ENCODE measurements at places on chromosomes 13 and 19.

DNA sequence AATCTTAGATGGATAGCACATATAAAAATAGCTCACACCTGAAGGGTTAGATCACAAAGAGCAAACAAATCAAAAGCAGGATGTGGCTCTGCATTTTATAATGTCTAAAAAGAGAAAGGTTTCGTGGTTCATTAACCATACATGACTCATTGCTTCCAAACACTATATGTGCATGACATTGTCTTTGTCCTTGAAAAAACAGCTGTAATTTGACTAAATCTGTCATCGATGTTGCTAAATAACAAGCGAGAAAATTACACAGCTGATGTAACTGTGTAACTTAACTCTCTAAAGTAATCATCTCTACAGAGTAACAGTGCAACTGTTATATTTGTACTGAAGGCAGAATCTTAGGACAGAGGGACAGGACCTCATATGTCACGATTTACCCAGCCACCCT is 383.1 kb upstream of the GPC6 start:
- no peak overlapping the region for H3K27ac ChIP-seq
- H3K4me1 ChIP-seq: no peaks in the 10 kb centered on the region
- H3K27me3 ChIP-seq: no peaks in the 10 kb centered on the region
- no peak overlapping the region for H3K4me3 ChIP-seq
- DNase-seq: no peak

DNA sequence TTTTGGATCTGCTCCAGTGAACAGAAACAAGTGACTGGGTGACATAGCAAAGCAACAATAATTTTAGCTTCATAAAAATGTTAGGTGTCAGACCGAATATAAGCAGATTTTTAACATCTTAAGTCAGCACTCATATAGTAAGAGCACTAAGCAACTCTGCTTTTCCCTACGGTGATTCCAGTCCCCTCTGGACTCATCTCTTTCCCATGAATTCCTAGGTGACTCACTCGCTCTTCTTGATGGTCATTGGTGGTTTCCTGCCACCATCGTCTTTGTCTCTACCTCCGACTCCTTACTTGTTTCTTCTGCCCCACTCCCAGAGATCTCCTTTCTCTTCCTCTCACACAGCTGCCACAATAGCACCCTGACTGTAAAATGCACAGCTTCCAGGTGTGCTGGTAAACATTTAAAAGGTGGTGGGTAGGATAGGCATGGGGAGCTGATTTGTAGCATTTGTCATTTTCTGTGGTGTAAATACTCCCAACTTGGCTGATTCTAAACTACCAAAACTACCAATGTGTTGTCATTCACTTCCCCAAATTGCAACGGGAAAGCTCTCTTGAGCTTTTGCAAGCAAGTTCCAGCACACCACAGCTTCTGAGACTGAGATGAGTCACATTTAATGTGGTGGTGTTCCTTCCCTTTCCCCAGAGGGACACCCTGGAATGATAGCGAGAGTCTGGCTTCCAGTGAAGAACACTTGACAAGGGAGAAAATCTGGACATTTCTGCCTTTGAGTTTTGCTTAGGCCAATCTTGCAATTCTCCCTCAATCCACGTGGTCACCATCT is 42.8 kb upstream of the CLDN10 start:
- peaks cover 10% of the 10 kb centered on the region for H3K27me3 ChIP-seq
- H3K36me3 ChIP-seq: no peaks in the 10 kb centered on the region
- no peak for DNase-seq
- no peak overlapping the region for H3K27ac ChIP-seq

DNA sequence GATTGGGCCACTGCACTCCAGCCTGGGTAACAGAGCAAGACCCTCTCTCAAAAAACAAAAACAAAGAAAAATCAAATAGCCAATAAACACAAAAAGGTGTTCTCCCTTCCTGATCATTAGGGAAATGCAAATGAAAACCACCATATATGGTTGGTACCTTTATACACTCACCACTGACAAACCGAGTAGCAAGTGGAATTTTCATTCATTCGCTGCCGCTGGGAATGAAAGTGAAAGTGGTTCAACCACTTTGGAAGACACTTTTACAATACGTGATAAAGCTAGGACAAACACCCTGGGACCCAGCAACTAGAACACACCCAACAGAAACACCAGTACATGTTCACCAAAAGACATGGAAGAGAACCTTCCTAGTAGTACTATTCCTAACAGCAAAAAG is 21.0 kb downstream of the GRIK5 start:
- peak; percentile 27 for DNase-seq
- no peaks in the 10 kb centered on the region for H3K27me3 ChIP-seq
- peak overlapping the region; percentile 56 for H3K27ac ChIP-seq
- peak overlapping the region; percentile 47 for H3K4me3 ChIP-seq
- H3K4me1 ChIP-seq: peaks cover 7% of the 10 kb centered on the region
- no peaks in the 10 kb centered on the region for H3K36me3 ChIP-seq

DNA sequence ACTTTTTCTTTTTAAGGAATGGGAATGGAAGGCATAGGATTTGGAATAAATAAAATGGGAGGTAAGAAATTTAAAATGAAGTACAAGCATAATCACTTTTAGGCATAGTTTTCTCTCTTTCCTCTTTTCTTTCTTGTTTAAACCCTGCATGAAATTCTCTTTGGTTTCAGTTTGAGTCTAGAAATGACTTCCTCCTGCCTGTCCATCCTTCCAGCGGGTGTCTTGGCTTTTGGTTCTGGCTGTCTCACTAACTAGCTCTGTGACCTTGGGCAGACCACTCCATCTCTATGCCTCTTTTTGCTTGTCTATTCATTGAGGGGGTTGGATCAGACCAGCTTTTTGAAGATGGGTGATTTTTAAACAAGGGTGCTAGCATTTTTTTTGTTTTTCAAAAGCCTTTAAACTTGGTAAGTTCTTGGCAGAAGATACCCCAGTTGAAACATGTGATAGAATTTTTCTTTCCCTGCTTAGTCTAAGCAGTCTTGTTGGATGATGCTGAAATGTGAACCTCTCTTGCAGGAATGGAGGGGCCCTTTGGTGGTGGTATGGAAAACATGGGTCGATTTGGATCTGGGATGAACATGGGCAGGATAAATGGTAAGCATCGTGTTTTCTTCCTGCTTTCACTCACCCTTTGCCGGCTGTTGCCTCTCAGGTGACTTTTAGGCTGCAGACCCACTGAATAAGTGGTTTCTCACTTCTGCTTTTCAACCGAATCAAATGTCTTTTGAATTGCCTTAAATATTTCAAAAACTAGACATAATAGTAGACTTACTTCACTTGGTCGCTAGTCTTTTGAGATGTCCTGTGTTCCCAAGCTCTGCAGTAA is 28.6 kb downstream of the PRAM1 start:
- H3K27me3 ChIP-seq: no peaks in the 10 kb centered on the region
- H3K36me3 ChIP-seq: peaks cover 76% of the 10 kb centered on the region
- peaks cover 53% of the 10 kb centered on the region for H3K4me1 ChIP-seq
- H3K4me3 ChIP-seq: no peak overlapping the region

- no peak overlapping the region for H3K27ac ChIP-seq
- H3K36me3 ChIP-seq: no peaks in the 10 kb centered on the region
- no peak for DNase-seq
These were observed 307.0 kb downstream of the ZNF536 start for GRCh38 chr19:30679153-30679702.

DNA sequence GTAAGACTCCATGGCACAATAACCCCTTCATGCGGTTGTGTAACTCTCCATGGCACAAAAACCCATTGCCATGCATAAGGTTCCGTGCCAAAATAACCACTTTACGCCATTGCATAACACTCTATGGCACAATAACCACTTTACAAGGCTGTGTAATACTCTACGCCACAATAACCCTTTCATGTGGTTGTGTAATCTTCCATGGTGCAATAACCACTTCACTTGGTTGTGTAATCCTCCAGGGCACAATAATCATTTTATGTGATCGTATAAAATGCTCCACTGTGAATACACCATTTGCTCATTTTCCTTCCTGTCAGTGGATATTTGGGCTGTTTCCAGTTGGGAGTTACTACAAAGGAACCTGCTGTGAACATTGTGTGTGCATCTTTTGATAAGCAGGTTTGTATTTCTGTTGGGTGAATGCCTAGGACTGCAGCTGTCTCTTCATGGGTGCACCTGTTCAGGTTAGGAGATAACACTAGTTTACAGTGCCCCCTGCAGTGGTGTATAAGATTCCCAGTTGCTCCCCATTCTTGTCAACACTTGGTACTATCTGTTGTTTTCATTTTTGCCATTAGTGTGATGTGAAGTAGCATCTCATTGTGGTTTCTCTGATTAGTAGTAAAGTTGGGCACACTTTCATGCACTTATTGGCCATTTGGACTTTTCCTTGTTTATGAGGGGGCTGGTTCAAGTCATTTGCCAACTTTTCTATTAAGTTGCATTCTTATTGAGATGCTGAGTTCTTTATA is 21.1 kb upstream of the ZSCAN18 start:
- H3K27me3 ChIP-seq: peaks cover 8% of the 10 kb centered on the region
- no peak for DNase-seq
- H3K27ac ChIP-seq: no peak overlapping the region
- H3K36me3 ChIP-seq: peaks cover 45% of the 10 kb centered on the region
- no peaks in the 10 kb centered on the region for H3K4me1 ChIP-seq

DNA sequence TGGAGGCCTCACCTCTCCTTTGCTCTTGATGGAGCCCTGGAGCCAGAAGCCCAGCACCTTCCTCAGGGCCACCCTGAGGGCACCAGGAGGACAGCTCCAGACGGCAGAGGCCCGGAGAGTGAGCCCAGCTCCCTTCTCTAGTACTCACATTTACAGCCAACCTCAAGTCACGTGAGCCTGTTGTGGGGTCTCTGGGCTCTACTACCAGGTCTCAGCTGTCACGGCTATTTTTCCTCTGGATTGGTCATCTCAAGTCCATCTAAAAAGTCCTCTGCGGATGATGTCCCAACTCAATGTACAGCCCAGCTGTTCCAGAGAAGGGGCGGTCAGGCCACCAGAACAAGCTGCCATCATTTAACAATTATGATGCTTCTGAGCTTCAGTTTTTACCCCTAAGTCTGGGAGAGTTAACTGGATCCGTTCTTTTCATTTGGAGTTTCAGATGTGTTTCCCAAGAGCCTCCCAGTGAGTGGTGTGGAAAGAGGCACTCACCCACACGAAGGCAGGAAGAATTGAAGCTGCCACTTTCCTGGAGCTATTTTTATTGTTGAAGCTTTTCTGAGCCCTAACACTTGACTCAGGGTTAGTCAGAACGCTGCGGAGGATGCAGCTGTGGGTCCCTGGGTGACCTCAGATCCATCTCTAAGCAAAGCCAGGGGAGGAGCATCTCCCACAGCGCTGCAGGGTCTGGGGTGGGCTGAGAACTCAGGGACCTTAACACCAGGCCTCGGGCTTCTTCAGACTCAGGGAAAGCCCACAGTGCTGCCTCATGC is 143.5 kb upstream of the UBL3 start:
- no peaks in the 10 kb centered on the region for H3K4me1 ChIP-seq
- no peak for DNase-seq
- no peaks in the 10 kb centered on the region for H3K27me3 ChIP-seq
- no peak overlapping the region for H3K4me3 ChIP-seq
- no peaks in the 10 kb centered on the region for H3K36me3 ChIP-seq
- no peak overlapping the region for H3K27ac ChIP-seq

All from activated CD8-positive, alpha-beta T cell treated with anti-CD3 and anti-CD28 coated beads for 36 hours (primary cell).